ENCODE measurements at places on chromosomes 4 and X.

- DNase-seq = peak; percentile 52
Measured at GRCh38 chr4:84971319-84971932, 4.9 kb upstream of the WDFY3 start.

DNA sequence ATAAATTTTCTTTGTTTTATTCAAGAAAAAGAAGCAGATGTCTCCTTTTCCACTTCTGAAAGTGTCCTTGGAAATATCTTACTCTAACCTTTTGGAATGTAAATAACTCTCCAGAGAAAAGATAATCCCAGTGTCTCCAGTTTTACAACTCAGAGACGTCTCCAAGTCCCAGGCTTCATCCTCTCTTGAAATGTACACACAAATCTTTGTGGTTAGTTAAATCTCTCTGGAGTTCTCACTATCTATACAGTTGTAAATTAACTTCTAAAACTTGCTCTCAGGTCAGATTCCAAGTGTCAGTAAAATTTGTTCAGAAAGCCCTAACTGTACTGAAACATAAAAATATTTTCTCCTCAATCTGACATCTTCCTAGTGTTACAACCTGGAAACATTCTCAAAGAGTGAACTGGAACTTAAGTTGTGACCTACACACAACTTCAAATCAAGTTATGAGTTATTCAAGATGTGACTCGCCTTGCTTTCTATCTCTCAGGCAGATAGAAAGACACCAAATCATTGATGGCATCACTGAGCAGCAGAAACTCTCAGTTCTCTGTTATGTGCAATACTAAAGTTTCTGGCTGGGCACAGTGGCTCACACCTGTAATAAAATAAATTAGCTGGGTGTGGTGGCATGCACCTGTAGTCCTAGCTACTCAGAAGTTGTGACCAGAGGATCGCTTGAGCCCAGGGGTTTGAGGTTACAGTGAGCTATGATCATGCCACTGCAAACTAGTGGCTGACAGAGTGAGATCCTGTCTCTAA is 284.2 kb downstream of the RCHY1 start:
- DNase-seq = no peak

DNA sequence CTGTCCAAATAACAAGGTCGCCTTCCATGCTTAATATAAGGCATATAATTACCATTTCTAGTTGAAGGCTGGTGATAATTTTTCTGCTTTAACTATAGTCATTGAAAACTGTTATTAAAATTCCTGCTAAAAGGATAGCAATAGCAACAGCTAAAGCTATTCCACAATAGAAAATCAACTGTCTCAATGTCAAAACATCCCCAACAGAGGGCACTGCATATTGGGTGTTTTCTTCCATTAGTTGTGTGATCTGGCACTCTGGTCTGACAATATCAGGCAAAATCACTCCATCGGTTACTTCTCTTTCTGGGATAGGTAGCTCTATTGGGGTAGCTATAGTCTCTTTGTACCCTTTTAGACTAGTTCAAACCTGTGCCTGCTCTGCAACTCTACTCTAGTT is 53.5 kb downstream of the TMPRSS11F start:
- DNase-seq = no peak

- DNase-seq = peak; percentile 81
Measured at GRCh38 chr4:54400802-54401201, 171.7 kb downstream of the PDGFRA start.

DNA sequence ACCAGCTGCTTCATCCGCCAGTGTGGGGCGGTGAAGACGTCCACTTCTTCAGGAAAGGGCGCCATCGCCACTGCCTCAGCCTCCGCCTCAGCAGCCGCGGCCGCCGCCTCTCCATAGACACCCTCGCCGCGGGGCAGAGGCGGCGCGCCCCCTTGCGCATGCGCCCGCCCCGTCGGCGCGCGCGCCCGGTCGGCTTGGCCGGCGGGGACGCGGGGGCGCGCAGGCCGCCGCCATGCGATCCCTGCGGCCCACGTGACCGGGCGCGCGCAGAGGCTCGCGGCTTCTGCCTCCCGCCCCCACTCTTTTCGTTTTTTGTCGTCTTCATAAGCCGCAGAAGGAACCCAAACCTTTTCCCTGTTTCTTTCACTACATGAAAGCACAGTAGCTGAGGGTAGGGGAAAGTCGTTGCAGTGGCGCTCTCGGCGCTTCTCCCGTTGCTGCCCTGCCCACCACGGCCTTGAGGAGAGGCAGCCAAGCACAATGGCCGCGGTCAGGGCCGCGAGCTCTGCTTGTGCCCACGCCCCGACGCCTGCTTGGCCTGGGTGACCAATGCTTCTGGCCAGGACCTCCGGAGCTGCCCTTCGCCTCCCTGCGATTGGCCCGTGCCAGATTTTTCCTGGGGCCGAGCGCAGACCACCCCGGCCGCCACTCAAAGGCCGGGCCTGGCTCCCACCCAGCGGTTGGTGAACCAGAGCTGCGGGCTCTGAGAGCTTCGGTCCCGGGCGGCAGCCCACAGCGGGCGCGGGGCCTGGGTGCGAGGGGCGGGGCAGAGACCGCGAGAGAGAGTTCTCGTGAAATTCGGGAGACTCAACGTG is at the start of gene FBXL5:
TSS of gene FBXL5 (minus strand) at position 135 of the 815 bp plus-strand sequence. CDS start at position 65, 70 bp downstream.
- peak; percentile 80 for DNase-seq

DNA sequence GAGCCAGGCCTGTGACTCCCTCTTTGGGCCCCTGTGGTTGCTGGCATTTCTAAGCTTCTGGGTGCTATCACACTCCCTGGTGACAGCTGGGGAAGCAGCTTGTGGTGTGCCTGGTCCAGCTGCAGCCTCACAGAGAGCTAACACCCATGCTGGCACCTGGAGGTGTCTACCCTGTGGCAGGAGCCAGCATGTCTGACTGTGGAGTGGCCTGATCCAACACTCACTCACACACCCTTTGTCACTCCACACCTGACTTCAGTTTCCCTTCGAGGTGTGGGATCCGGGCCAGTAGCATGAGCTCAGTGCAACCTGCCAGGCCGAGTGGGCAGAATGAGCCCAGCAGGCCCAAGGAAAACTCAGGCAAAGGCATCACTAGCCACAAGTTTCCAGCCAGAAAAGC is 67.5 kb downstream of the TECRL start:
- no peak for DNase-seq

- no peak for DNase-seq
Measured at GRCh38 chr4:174210952-174211490, 72.4 kb downstream of the FBXO8 start.

DNA sequence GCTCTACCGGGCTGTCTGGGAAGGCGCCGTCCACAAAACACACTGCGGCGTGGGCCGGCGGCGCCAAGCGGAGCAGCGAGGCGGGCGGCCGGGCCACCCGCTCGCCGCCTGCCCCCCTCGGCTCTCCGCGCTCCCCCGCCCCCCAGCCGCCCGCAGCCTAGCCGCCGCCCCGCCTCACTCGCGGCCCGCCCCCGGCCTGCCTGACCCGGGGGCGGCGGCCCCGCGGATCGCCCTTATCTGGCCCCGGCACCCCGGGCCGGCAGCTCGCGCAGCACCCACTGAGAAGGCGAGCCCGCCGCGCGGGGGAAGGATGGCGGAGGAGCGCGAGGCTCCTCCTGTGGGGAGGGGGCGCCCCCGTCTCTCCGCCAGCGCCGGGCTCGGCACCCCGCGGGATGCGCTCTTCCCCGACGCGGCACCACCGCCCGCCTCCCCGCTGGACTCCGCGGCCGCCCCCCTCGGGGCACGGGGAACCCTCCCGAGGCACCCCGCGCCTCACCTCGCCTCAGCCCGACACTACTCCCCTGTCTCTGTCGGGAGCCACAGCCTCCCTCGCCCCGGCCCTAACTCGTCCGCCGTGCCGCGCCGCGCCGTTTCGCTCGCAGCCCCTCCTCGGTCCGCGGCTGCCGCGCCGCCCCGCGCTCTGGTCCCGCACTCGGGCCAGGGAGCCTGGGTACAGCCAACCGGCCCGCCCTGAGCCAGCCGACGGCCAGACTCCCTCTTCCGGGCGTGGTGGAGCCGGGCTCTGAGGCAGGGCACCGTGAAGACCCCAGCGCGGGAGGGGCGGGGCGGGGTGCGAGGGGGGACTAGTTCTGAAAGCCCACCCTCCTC is 566 bp downstream of the ATP11C start:
- no peak for DNase-seq

DNA sequence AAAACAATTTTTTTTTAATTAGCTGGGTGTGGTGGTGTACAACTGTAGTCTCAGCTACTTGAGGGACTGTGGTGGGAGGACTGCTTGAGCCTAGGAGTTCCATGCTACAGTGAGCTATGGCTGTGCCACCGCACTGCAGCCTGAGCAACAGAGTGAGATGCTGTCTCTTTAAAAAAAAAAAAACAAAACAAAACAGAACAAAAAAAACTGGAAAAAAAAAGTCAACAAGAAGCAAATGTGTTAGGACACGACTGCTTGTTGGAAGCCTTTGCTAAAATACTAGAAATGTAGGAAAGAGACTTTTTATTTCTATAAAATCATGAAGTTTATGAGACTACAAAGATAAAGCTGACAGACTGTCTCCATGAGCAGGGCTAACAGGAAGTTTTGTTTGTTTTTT is 87.2 kb downstream of the SH3RF1 start:
- DNase-seq = no peak

DNA sequence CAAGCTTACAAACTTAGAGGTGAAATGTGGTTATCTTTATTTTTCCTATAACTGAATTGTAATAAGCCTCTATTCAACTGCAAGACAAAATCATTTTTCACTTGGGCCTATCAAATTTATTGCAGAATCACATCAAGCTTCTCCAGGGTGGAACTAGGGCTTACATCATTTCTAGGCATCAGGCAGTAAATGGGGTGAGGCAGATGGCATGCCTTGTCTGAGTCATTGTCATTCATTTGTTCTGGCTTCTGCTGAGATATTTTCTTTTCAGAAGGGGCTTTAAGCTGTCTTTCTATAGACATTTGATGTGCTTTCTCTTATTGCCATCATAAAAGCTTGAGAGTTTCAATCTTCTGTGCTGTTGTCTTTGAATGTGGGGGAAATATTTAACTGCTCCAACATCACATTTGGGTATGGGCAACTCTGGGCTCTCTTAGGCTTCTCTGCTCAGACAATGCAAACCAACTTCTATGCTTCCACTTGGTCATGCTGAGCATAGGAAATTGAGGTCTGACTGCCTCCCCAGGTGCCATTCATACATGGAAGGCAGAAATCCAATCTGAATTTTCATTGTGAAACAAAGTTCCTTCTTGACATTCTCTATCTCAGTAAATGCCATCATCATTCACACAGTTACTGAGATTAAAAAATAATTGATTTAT is 225.8 kb upstream of the GIMD1 start:
- DNase-seq = no peak

DNA sequence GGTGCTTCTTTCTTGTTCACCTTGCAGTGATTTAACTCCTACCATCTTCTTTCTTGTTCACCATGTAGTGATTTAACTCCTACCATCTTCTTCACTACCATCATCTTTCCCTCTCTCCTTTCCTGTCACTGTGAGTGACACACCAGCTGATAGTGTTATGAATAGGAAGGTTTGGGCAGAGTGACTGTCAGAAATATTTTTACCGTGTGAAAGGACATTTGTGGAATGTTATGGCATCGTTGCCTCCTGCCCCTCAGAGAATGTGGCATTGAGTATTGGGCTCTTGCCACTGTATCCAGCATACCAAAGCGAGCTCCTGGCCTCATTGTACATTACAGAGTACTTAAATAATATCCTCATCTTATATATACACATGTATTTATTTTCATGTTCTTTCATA is 90.8 kb upstream of the AMOT start:
- DNase-seq = no peak

GRCh38 chr4:40170588-40170987 is 26.2 kb upstream of the RHOH start:
- DNase-seq = no peak

DNA sequence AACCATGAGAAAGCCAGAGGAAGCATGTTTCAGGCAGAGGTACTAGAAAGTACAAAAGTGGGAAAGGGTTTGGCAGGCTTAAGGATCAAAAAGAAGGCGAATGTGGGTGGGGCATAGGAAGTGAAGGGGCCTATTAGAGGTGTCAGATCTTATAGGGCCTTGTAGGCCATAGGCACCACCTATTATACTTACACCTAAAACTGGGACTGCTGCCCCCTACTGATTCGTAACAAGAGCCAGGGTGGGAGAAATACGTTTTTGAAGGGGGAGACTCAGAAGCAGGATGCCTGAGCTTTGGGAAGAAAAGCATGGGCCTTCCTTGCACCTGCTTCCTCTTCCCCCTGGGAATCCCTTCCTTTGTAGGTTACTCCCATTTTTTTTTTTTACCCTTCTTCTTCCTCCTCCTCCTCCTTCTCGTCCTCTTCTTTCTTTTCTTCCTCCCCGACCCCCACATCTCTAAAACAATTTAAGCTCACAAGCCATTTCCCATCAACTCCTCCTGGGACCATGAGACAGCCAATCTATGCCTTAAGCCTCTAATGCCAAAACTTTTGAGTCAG is 40.7 kb upstream of the GPC3 start:
- no peak for DNase-seq
